Umbilical cord (tissue), 2 donors: ENCODE measurements at places on chromosomes 3 and 15.

DNA sequence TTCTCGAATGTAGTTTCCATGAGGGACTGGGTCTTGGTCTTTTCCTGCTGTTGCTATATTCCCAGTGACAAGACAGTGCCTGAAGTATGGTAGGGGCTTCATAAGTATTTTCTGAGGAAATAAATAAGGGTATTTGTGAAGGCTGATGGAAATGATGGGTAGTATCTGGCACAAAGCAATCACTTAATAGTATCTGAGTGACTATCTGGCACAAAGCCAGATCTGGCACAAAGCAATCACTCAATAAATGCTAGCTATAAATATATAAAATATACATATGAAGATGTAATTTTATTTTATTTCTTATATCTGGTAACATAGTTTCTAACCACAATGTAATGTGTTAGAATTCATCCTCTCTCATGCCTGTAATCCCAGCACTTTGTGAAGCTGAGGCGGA lies 20.7 kb upstream of the PROK2 start:
- no peak for DNase-seq

DNA sequence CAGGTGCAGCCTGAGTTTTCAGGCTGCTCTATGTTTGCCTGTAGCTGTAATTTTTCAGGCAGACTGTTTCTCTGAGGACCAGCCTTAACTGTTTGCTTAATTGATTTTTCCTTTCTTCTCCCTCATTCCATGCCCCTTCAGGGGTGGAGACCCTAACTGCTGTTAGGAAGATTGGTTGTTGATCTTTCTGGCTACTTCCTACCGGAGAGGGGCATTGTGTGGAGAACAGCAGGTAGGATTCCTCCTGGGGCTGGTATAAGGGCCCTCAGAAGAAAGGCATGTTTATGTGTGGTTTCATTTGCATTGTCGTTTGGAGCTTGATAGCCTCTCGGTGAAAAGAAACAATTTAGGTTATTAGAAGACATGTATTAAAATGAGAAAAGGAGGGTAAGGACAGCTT lies 56.9 kb upstream of the GOLGA6L2 start:
- DNase-seq = no peak

GRCh38 chr3:4680871-4681300 lies 187.7 kb downstream of the ITPR1 start:
- no peak for DNase-seq

DNA sequence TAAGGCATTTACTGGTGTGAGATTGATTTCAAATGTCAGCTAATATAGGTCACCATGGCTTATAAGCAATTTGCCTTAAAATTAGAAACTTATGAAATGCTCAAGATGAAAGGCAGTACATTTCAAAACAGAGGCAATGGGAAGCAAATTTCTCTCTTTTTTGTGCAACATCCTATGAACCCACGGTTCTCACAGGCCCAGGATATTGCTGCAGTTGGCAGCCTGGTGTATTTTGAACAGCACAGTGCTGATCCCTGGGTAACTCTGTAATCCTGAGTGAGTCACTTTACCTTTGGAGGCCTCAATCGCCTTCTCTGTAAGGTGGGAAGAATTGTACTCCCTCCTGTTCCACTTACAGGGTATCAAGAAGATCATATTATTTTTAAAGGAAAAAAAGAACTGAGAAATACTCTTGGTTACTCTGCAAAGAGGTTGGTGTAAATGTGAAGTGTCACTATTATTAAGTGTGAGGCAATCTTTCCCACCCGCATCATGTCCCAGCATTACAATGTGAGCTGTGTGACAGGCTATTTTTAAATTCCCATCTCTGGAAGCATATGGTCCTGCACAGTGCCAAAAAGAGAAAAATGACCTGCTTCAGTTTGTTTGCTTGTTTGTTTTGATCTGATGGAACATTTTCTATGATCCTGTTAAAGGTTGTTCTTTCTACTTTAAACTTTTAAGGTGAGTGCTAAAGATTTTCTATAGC lies 190.1 kb upstream of the LPP start:
- DNase-seq = no peak

GRCh38 chr15:40345225-40345866 lies 4.6 kb upstream of the CCDC9B start:
- DNase-seq = no peak

GRCh38 chr15:58707397-58707796 lies 42.1 kb downstream of the ADAM10 start:
- DNase-seq = no peak

DNA sequence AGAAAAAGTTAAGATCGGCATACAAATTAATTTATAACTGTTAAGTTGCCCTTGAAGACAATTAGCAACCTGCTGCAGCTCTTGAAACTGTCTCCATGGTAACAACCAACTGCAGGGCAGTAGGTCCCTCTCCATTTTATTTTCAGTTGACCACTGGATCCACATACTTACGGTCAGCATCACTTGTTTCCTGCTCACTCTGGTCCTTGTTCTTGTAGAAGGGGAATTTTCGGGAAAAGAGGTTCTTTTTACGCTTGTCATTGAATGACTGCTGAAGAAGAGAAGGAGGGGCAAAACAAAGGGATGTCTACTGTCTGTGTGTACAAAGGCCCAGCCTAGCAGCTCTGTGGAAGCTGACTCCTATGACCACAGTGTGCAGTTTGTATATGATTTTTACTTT lies 46.8 kb upstream of the MELTF start:
- no peak for DNase-seq

GRCh38 chr15:74795966-74796625 lies 14.2 kb downstream of the CSK start:
- no peak for DNase-seq

DNA sequence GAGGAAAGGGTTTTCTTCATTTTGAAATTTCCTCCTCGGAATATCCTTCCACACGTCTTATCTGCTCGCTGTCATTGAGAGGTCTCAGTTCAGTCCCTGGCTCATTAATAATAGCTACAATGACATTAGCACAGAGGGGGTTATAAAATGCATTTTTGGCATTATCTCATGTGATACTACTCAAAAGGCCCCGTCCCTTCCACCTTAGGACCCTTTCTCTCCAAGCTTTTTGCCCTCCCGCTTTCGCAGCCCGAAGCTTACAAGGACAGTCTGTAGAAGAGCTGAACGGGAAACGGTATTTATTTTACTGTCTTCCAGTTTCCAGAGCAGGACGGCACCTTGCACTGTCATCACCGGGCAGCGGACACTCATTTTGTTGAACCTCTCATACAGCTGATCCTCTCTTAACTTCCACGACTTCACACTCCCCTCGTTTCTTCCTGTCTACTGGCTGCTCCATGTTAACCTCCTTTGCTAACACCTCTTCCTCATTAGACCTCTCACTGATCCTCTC lies 5.6 kb upstream of the PLEKHO2 start:
- DNase-seq = no peak

DNA sequence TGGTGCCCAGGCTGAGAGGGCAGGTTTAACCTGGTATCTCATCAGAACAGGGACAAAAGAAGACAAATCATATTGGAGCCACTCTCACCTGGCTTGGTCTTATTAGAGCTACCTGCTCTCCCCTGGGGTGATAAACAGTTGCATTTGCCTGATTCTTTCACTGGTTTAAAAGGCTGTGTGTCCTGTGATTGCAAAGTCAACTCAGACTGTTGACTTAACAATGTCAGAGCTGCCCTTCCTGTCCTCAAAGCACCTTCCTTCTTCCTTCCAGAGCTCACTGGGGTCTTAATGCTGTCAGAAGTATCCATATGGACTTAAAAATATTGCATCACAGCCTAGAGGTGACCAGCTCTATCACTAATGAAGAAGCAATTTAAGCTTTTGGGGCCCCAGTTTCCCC lies 50.5 kb upstream of the MINAR1 start:
- DNase-seq = no peak

- no peak for DNase-seq
Measured at GRCh38 chr15:71338265-71338664, 223.0 kb downstream of the THSD4 start.

- DNase-seq = no peak
Measured at GRCh38 chr3:46058981-46059380, 31.7 kb upstream of the XCR1 start.

DNA sequence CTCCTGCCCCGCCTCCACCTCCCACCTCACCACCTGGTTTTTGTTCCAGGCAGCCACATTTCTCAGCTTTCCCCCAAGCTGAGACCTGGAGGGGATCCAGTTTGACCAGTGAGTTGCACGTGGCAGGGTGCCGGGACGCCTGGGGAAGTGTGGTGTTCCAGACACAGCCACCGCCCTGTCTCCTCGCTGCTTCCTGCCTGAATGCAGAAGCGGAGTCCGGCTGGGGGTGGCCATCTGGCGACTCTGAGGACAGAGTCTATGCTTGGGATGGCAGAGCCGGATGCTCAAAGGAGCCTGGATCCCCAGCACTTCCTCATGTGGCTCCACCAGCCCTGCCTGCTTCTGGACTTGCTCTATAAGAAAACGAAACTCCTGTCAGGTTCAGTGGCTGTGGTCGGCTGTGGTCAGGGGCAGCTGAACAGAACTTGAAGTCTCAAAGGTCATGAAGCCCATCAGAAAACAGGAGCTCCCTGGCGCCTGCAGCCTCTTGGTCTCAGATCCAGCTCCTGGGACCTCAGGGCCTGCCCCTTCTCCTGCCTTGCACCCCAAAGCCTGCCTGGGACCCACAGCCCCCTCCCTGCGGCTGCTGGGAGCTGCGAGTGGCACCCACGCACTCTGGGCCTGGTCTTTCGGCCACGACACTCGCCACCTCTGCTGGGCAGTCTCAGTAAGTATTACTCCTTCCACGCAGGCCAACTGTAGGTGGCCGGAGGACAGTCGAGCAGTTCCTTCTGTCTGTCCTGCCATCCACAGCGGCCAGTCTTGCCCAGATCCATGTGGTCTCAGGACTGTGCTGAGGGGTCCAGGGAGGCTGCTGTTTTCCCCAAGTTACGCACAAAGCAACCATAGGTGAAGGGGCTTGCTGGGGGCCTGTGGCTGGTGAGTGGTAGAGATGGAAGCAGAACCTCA lies 112.8 kb upstream of the MEF2A start:
- peak; percentile 66 for DNase-seq

DNA sequence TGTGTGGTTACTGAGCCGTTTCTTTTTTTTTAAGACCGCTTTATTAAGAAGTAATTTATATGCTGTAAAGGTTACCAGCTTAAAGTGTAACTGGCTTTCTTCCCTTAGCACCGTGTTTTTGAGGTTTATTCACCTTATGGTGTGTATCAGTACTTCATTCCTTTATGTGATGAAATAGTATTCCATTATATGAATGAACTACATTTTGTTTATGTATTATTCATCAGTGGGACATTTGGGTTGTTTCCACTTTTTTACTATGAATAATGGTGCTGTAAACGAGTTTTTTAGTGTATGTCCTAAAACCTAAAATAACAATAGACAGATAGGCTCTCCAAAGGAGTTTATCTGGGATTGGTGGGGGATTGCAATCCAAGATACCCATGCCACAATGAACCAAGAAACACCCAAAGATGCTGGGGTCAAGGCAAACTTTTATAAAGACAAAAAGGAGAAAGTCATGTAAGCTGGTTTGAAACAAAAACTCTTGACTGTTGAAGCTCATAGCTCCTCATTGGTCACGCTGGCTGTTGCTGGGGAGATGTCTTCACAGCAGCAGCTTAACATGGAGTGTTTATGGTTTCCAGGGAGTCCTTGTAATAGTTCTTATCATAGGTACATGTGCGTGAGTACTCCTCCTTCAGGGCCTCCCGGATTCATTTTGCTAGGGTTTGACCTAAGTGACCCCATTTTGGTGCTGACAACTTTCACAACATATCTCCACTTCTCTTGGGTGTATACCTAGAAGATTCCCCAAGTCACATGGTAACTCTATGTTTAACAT lies 16.0 kb downstream of the TM2D3 start:
- no peak for DNase-seq

GRCh38 chr3:138284079-138284478 lies 45.6 kb downstream of the NME9 start:
- DNase-seq = no peak

DNA sequence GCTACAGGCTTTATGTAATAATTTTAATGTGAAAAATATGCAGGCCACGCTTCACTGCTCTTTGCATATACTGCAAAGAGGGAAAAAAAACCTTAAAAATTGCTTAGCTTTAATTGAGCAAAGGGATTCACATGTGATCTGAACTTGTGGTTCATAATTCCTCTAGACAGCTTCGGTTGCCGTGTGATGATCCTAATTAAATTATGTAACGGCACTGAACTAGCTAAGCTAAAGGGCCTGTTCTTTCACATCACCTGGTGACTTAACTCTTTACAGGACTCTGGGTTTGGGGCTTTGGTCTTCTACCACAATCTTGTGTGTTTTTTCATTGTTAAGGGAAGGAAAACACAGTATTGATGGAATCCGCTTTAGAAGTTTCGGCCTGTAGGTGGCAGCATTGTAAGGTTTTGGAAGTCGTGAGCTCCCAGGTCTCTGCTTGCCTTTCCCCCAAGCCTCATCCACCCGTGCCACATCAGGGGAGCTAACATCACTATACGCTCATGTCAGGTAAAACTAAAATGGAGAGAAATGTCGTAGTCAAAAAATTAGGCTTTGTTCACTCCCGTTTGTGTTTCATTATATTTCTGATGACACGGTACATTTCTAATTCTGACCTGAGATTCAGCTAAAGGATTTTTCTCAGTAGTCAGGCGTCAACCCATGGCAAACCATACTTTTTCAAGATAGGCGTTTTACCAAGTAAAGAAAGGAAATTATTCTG lies 205.6 kb upstream of the DPH6 start:
- peak; percentile 83 for DNase-seq

GRCh38 chr3:195762611-195763010 lies 41.8 kb downstream of the MUC20 start:
- DNase-seq = no peak

DNA sequence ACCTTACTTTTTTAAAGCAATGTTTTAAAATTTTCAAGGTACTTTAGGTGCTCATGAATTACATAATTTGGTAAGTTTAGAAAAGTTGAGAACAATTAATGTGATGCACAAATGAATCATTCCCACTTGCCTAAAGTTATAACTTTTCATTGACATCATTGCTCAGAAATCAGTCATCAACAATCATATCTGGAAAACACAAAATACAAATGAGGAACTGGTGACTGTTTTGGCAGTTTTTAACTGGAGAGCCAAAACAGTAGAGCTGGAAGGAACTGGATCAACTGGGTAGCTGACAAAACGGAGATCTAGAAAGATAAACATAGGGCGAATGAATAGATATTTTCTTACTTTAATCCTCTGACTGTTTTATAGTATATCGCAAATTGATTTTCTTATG lies 767.1 kb downstream of the IGSF11 start:
- DNase-seq = no peak

GRCh38 chr3:135199137-135199536 lies 404.1 kb downstream of the EPHB1 start:
- DNase-seq = no peak

- no peak for DNase-seq
Measured at GRCh38 chr3:101253396-101253795, 67.0 kb downstream of the IMPG2 start.

GRCh38 chr3:99902091-99902490 lies 84.4 kb downstream of the CMSS1 start:
- no peak for DNase-seq

GRCh38 chr3:31252216-31253185 lies 280.2 kb upstream of the STT3B start:
- no peak for DNase-seq
